ENCODE measurements at places on chromosomes 5 and 9.

- peak; percentile 89 for ATAC-seq
Measured at GRCh38 chr5:57494104-57495098, 11.8 kb upstream of the ACTBL2 start.

- ATAC-seq = no peak
Measured at GRCh38 chr5:82748688-82749460, 328.3 kb downstream of the TMEM167A start.

DNA sequence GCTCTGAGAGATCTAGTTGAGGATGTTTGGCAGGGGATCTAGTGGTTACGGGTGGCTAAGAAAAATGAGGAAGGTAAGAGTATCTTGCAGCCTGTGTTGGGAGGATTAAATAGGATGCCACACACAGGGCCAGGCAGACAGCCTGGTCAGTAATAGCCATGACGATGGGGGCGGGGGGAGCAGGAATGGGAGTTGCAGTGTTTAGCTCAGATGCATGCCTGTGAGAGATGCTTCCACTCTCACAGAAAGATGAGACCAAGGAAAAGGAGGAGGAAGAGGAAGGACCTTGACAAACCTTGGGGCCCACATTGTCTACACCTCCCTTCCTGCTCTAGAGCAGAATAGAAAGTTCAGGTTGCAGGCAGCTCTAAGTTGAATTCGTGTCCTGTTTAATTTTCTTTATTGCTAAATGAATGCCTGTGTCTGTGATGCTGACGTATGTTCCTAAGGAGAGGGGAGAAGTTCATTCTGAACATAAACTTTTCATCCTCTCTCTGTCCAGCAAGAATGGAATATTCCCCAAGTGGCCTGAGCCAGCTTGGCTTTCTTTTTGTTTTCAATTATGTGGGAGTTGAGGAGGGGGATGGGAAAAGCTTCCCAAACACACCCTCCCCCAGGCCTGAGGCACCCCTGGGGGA is 28.7 kb downstream of the TGFBI start:
- no peak for ATAC-seq

GRCh38 chr5:122111460-122111859 is 17.9 kb upstream of the ZNF474 start:
- ATAC-seq = no peak

DNA sequence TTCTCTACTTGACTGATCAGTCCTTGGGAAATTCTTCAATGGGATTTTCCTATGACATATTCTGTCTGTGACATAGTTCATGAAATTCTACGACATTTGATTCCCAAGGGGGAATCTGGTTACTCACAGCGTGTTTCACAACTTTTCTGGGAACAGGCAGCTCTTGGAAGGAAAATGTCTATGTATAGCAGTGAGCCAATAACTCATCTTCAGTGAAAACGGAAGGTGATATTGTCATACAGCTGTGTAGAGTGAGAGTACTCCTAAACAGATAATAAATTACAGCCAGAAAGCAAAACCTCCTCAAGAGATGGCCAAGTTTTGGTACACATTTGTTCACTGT is 91.4 kb downstream of the C9orf152 start:
- no peak for ATAC-seq

DNA sequence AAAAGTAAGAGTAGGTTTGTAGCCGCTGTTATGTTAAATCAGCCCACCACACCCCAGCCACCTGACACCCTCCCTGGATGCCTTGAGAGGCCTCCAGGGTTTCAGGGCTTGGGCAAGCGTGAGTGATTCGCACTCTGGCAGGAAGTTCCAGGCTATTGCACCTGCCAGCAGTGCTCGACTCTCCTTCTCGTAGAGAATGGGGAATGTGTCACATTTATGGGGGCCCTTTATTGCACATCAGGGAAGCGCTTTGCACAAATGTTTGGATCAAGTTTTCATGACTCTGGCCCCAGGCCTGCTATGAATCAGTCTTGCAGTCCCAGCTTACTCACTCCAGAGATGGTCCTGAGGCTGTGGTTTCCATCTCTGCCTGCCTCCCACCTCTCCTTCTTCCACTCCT is 66.1 kb upstream of the ADRA1B start:
- ATAC-seq = no peak

Measured in activated T-helper 17 cell treated with anti-CD3 and anti-CD28 coated beads, Interleukin-2, amount 50 U/mL, for 72 hours (primary cell).